Astrocyte (in vitro differentiated cells and primary cell): ENCODE measurements at places on chromosomes 5 and 9. TPM values are rescaled to one million over a fixed set of nuclear protein-coding genes. Genes with fewer than 3 reads are reported as not detected.

AQP7 gene
- total RNA-seq, result 0.65 and 1.9 TPM in 2 replicates

DNA sequence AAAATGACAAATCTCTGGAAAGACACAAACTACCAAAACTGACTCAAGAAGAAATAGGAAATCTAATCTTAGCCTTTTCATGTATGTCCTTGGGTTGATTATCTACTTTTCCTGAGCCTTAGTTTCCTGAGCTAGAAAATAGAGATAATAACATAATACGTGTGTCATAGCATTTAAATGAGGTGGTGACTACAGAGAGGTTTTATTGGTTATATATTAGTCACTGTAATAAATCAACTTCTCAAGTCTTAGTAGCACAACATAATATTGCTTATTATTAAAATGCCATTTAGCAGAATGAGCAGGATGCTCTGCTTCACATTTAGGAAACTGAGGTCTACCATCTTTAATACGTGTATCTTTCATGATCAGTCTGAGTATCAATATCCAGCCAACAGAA is 7.1 kb upstream of the PJA2 start:
- no peaks in the 10 kb centered on the region for H3K27me3 ChIP-seq
- DNase-seq, result no peak
- no peaks in the 10 kb centered on the region for H3K36me3 ChIP-seq
- H3K4me3 ChIP-seq, result no peak overlapping the region
- H3K4me1 ChIP-seq, result peaks cover 16% of the 10 kb centered on the region

SLC6A3 gene
- total RNA-seq, result 0.07 TPM in 2 replicates

DNA sequence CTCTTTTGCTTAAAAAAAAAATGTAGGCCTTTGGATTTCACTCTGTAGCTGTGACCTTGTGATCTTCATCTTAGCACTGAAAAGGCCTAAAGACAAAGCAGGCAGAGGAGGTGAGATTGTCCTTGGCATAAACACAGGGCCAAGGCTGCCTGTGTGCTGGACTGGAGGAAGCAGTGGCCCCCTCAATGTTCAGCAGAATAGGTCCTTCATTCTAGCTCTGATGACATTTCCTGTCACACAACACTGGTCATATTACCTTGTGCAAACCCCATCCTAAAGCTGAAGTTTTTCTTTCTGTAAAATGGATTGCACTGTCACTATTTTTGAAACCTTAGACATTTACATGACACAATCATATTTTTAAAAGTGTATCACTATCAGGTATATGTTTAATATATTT is 147.4 kb downstream of the INSYN2B start:
- H3K36me3 ChIP-seq, result no peaks in the 10 kb centered on the region
- no peak overlapping the region for H3K4me3 ChIP-seq
- no peaks in the 10 kb centered on the region for H3K27me3 ChIP-seq

SH3GL2 gene
- 0.16 TPM in 1 of 2 replicates, not detected in the other for total RNA-seq
